Heart left ventricle (tissue), 16 donors: ENCODE measurements at places on chromosomes 3 and 15. TPM values are rescaled to one million over a fixed set of nuclear protein-coding genes. Genes with fewer than 3 reads are reported as not detected.

CFAP100 gene
- total RNA-seq, result not detected

TMEM212 gene
- not detected for total RNA-seq

SETD5 gene
- total RNA-seq, result 53.9 TPM

SLC22A14 gene
- total RNA-seq, result 0.14 TPM

COL6A6 gene
- total RNA-seq, result 0.43 TPM

NR1I2 gene
- total RNA-seq, result not detected

CCDC54 gene
- total RNA-seq, result not detected

ITPKA gene
- total RNA-seq, result 1.8 TPM

CHST13 gene
- total RNA-seq, result 0.60 TPM

OSTN gene
- 0.69 TPM for total RNA-seq

P2RY14 gene
- total RNA-seq, result 3.2 TPM

AP3B2 gene
- 0.22 TPM for total RNA-seq
